ENCODE measurements at places on chromosomes 12 and 14.

- DNase-seq, result no peak
Measured at GRCh38 chr14:81301813-81302212, 81.1 kb upstream of the GTF2A1 start.

DNA sequence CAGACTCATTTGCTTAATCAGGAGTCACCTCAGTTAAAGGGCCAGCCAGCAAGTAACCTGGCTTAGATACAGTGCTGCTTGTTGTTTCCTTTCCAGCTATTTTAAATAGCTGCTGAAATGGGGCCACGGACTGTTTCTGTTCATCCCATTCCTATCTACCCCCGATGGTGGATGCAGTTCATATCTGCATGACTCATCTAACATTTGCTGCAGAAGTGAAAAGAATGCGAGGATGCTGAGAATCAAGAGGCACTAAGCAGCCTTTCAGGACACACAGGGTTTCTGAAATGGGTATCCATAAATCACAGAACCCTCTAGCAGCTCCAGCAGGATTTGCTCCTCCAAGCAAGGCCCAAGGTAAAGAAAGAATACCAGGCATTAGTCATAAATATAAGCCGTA, 60.2 kb upstream of the RTRAF start:
- DNase-seq, result no peak

DNA sequence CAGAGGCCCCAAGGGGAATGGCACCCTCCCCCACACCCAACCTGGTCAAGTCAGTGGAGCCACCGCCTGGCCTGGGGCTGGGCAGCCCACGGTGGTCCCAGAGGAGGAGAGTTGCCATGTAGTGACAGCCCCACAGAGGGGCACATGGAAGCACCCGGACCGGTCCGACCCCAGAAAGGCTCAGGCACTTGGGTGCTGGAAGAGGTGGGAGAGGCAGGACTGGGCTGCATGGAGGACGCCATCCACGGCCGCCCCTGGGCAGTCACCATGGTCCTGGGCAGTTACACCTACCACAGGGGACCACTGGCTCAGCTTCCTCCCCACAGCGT, 37.9 kb upstream of the TMEM179 start:
- DNase-seq, result no peak

- DNase-seq, result peak; percentile 47
Measured at GRCh38 chr14:103385929-103386712, 906 bp downstream of the MARK3 start.

- no peak for DNase-seq
Measured at GRCh38 chr12:127749416-127749815, 517.6 kb upstream of the TMEM132C start.

- peak; percentile 81 for DNase-seq
Measured at GRCh38 chr14:64636208-64636979, 67.8 kb upstream of the PLEKHG3 start.

- no peak for DNase-seq
Measured at GRCh38 chr14:58979325-58979724, 209.1 kb upstream of the DAAM1 start.

Measured in activated CD4-positive, alpha-beta T cell treated with anti-CD3 and anti-CD28 coated beads for 48 hours (primary cell).